ENCODE measurements at places on chromosomes 16 and 17. TPM values are rescaled to one million over a fixed set of nuclear protein-coding genes. Genes with fewer than 3 reads are reported as not detected.

GRCh38 chr16:49330562-49331201 lies 42.9 kb upstream of the C16orf78 start:
- DNase-seq = no peak

DNA sequence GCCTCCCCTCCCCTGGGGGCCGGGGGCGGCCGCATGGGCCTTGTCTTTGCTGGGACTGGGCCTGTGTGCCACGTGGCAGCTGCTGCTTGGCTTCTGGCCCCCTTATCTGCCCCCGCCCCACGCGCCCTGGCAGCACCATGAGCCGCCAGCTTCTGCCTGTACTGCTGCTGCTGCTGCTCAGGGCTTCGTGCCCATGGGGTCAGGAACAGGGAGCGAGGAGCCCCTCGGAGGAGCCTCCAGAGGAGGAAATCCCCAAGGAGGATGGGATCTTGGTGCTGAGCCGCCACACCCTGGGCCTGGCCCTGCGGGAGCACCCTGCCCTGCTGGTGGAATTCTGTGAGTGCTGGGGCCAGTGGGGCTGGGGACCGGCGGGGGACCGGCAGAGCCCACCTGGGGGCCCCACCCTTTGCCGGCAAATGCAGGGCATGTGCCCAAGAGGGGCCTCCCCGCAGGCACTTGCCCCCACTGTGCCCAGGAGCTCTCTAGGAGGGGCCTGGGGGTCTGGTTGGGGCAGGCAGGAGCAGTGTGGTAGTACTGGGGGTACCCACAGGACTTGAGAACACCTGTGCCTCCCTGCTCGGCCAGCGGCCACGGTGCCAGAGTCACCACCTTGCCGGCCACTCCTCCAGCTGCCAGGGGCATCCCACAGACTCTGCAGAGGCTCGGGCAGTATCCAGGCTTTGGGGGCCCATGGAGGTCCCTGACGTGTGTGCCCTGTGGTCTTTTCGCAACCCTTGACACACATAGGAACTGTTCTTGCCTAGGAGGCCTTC lies at the start of gene PDIA2:
Gene PDIA2 (plus strand): TSS at position 132 of the 773 bp plus-strand sequence. CDS start 6 bp downstream, at position 138.
- DNase-seq = no peak

DNA sequence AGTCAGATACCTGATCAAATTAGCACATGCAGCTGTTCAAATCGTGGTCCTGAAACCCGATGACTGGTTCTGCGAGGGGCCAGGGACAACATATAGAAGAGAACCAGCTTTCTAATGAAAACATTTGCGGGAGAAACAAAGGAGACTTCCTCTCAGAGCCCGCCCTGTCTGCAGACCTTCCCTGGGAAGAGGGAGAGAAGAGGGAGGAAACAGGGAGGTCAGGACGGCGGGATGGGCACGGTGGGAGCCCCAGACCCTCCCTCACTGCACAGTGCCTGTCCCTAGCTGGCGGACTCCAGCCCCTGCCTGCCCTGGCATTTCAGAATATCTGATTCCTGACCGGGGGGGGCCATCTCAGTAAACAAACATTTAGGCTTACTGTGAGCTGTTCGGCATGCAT lies 317.3 kb downstream of the FOXL1 start:
- DNase-seq = no peak

DNA sequence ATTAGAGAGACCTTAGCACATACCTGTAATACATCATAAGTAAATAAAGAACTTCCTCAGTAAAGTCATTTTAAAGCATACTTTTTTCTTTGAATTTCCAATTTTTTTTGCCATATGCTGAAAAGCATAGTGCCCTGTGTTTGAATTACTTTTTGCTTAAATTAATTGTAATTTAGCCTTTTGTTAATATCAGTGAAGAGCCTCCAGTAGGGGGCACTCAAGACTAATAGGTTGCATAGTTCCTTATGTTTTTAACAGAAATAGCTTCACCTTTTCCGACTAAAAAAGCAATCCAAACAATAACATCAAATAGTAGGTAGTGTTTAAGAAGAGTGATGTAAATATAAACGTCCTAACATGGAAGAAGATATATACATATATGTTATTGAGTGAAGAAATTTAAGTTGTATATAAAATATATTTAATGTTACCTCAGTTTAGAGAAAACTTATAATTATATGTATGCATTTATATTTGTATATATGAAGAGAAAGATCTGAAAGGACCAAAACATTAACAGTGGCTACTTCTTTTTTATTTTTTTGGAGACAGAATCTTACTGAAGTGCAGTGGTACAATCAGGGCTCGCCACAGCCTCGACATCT lies 18.6 kb downstream of the RAD51C start:
- no peak for DNase-seq

DNA sequence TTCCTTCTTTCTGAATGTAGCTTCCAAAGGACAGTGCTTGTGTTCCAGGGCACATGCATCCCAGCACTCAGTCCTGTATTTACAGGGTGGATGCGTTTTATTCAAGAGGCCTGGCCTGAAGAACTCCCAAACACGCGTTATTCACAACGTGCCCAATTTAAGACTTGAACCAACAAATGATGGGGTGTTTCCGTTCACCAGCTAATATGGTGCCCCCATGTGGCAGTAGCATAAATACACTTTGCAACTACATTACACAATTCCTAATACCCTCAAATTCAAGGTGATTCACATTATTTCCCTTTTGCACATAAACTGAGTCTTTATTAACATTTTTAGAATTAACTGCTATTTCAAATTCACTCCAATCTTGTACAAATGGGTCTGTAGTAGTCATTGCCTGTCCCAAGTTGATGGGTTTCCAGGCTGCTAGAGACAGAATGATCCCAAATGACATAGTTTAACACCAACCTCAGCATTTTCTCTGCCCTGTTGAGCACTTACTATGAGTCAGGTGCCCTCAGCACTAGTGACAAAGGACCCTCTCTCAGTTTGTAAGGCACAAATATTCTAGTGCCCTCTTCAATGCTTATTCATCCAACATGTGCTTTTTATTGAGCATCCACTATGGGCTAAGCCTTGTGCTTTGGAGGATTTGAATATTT lies 26.9 kb downstream of the HSD17B2 start:
- peak; percentile 23 for DNase-seq

The CCL1 gene
- total RNA-seq = not detected

DNA sequence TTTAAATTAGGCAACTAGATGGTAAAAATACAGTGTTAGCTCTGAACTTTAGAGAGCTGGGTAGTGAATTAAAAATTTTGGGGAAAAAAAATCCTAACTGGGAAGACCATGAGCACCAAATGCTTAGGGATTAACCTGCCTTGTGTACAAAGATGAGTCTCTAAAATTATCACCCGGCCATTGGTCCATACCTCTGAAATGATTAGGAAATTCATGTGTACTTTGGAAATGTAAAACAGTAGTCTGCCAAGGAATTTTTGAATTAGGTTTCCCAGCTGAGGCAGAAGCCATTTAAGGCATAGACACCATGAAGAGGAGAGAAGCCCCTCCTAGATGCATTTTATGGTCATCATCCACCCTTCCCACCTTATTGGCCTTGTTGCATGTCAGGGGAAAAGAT lies 670.5 kb upstream of the SALL1 start:
- DNase-seq = no peak

GRCh38 chr16:31033709-31034492 lies 543 bp downstream of the STX4 start:
- DNase-seq = no peak

The CD300H gene
- total RNA-seq = not detected

GRCh38 chr17:39929646-39930407 lies 2.3 kb downstream of the LRRC3C start:
- no peak for DNase-seq

DNA sequence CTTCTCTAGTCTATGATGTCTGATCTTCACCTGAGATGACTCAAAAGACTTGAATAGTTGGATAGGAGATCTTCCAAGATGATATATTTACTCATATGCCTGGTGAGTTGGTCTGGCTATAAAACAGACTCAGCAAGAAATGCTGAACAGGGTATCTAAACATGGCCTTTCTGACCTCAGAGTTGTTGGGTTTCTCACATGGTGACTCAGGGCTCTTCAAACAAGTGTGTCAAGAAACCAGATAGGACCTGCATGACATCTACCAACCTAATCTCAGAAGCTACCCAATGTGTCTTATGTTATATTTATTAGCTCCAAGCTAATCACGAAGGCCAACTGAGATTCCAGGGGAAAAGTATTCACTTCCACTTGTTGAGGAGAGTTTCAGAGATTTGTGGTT lies 1477.3 kb downstream of the CDH8 start:
- DNase-seq = no peak

The SOX15 gene
- not detected for total RNA-seq

GRCh38 chr17:62713086-62713881 lies 85.8 kb downstream of the MRC2 start:
- DNase-seq = no peak

DNA sequence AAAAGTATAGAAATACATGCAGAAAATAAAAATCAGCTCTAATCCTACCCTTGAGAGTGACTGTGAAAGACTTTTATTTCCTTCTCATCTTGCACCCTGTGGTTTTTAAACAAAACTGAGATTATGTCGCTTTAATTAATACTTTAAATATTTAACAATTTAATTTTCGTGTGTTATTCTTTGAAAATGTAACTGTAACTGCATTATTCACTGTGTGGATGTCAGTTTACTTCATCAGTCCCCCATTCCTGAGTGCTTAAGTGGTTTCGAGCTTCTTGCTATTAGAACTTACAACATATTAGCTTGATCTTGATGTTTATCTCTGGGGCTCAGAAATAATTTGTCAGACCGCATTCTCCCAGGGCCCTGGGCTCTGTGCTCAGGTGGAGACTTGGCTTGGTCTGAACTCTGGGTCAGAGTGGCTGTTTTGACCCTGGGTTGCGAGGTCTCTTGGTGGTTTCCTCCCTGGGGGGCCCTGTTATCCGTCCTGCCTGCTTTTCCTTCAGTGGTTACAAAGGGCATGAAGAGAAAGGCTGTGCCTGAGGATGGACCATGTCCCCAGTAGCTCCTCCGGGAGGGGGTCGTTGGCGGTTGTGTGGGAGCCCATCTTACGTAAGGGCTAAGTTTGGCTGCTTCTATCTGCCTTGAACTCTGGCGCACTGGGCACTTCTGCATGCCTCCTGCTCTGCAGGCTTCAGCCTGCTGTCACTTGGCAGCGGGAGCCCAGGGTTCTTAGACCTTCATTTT lies 25.7 kb downstream of the AKAP1 start:
- DNase-seq = no peak

The ST6GALNAC1 gene
- not detected for total RNA-seq

The ANKS4B gene
- total RNA-seq = not detected

The TM4SF5 gene
- not detected for total RNA-seq

GRCh38 chr17:27518545-27519521 lies 62.6 kb downstream of the KSR1 start:
- DNase-seq = no peak

DNA sequence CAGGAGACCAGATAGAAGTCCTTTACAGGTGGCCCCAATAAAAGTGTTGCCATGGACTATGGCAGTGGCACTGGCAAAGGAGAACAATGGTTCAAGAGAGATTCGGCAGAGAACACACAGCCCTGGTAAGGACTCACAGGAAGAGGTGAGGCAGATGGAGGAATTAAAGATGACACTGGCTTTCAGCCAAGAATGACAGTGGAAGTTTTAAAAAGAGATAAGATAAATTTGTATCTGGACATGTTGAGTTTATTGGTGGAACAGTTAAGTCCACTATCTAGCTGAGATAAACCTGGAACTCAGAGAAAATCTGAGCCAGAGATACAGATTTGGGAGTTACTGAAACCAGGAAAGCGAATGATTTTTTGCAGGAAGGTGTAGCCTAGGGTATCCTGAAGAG lies 20.1 kb downstream of the CMC2 start:
- no peak for DNase-seq

DNA sequence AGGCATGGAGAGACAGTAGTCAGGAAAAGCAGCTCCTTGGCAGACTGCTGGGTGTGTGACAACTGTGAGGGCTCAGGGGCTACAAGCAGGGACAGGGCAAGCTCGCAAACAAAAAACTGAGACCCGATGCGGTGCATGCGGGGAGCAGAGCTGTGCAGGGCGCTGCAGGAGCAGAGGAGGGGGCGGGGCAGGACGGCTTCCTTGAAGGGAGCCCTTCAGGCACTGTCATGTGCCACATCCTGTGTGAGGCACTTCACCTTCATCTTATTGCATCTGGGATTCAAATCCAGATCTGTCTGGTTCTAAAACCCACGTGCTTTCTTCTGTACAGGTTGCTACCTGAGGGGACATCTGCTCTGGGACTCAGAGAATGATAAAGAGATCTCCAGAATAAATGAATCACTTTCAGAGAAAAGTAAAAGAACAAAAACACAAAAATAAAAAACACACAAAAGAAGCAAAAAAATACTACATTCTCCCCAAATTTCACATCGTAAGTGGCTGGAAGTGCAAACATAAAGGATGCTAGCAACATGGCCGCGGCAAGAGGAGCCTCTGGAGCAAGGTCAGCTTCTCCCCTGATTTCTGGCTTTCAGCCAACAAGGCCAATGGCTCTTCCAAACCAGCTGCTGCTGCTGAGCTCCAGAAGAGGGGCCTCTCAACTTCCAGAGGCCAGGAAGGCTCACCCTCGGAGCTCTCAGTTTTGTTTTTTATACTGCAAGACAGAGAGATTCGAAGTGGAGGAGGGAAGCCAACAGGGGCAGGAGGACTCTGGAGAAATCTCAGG lies 14.2 kb downstream of the LYRM9 start:
- DNase-seq = no peak

DNA sequence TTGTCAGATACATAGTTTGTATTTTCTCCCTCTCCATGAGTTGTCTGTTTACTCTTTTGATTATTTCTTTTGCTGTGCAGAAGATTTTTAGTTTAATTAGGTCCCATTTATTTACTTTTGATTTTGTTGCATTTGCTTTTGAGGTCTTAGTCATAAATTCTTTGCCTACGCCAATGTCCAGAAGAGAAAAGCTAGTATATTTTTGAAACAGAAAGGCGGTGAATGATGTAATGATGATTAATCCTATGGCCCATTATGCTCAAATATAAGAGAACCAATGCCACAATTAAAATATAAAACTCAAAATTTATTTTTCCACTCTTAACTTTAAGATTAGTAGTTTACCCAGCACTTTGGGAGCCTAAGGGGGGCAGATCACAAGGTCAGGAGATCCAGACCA lies 59.8 kb upstream of the SMIM36 start:
- DNase-seq = no peak

GRCh38 chr17:1241929-1242328 lies 28.3 kb upstream of the BHLHA9 start:
- DNase-seq = no peak

GRCh38 chr16:16062023-16062937 lies 112.9 kb downstream of the ABCC1 start:
- DNase-seq = no peak

DNA sequence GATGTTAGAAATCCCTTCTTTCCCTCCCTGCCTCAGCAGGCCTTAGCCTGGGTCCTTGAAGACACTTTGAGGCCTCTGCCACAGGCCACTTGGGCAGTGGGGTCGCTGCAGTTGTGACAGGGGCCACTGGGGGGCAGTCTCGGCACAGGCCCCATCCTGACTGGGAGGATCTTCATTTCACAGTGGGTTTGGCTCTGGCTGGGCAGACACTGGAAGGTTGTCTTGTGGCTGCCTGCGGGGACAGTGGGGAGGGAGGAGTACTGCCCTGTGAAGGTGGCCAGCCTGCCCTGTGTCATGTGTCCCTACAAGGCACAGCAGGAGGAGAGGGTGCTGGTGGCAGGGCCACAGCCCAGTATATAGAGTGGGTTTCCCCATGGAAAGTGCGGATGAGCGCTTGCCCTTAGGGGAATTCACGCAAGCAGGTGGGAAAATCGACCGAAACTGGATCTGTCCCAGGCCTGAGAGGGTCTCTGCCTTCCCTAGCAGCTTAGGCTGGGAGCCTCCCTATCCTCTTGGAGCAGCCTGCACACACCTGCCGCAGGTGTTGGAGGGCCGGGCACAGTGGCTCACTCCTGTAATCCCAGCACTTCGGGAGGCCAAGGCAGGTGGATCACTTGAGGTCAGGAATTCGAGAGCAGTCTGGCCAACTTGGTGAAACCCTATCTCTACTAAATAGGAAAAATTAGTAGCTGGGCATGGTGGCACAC lies 28.8 kb downstream of the GINS2 start:
- no peak for DNase-seq
